Calu3 (cell line): ENCODE measurements at places on chromosomes 16 and 17.

DNA sequence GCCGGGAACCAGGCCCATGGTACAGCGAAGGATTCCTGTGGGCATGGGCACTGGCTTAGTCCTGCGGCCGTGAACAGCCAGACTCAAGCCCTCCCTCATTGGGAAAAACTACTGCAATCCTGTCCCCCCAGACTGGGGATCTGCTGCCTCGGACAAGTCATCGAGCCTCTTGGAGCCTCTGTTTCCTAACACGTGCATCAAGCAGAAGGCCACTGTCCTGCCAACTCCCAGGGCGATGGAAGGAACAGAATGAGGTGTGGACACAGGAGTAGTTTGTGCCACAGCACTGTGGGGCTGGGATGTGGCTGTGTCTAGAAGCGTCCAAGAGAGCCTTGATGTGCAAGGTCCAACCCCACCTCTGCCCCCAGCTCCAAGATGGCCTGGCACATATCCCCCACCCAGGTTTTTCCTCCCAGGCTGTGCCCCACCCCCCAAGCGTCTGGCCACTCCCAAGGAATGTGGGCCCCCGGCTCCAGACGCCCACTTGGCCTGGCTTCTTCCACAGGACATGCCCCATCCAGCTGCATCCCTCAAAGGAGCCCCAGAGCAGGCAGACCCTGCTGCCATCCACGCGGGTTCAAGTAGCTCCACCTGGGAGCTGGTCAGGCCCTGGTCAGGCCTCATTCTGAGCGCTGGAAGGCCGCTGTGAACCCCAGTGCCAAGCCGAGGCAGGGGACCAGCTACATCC is 3.4 kb downstream of the CAMKK1 start:
- peaks cover 40% of the 10 kb centered on the region for H3K36me3 ChIP-seq
- peaks cover 35% of the 10 kb centered on the region for H3K4me1 ChIP-seq
- H3K4me3 ChIP-seq: no peak overlapping the region

DNA sequence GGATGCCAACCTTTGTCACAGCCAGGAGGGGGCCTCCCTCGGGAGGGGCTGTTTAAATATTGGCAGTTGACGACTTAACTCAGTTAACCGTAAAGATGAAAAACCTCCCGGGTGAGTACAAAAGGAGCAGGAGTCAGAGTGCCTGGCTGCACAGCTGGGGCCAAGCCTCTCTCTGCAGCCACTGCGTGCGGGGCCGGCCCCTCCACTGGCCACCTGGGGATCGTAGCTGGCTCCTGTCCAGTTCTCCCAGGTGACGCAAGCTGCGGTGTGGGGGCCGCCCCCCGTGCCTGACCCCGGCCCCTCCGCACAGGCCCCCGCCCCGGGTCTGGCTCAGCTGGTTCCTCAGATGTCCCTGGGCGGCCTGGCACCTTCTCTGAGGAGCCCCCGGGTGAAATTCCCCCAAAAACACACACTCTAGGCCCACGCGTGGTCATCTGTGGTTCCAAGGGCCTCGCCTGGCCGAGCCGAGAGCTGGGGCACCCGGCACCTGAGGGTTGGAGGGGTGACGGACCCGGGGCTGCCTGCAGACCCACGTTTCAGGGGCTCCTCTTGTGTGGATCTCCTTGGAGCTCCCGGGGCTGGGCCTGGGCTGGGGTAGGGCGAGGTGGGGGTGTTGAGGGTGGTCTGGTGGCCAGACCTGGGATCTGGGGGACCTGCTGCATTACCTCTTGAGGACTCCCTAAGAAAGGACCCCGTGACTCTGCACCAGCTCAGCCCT is 7.4 kb upstream of the CACNA1H start:
- H3K4me3 ChIP-seq: no peak overlapping the region
- H3K27ac ChIP-seq: no peak overlapping the region
- DNase-seq: no peak
- H3K27me3 ChIP-seq: peaks cover 93% of the 10 kb centered on the region
- no peaks in the 10 kb centered on the region for H3K36me3 ChIP-seq

DNA sequence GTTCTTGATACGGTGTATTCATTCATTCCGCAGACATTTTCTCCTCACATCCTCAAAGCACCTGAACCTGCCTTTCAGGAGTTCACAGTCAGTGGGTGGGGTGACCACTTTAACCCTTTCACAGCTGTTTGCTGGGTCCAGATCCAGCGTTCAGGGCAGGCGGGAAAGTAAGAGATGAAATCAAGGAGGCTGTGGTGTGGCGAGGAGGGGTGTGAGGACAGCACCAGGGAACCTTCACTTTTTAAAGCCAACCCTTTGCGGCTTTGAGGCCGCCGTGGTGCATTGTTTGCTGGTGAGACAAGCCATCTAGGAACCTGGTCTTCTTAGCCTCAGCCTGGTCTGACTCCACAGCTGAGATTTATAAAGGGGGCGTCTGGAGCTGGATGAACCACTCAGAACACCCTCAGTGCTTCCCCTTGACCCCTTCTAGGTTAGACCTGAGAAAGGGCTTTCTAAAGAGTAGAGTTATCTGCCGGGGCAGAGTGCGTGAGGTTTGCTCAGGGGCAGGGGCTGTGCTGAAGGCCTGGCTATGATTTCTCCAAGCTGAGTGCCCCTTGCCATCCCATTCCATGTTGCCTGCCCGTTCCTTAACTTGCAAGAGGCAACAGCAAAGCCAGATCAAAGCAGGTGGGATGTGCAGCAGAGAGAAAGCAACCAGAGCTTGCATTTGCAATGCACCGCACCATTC is 933 bp downstream of the CCR7 start:
- H3K36me3 ChIP-seq: no peaks in the 10 kb centered on the region
- H3K27ac ChIP-seq: no peak overlapping the region
- no peak overlapping the region for H3K4me3 ChIP-seq
- DNase-seq: peak; percentile 35
- peaks cover 17% of the 10 kb centered on the region for H3K4me1 ChIP-seq

DNA sequence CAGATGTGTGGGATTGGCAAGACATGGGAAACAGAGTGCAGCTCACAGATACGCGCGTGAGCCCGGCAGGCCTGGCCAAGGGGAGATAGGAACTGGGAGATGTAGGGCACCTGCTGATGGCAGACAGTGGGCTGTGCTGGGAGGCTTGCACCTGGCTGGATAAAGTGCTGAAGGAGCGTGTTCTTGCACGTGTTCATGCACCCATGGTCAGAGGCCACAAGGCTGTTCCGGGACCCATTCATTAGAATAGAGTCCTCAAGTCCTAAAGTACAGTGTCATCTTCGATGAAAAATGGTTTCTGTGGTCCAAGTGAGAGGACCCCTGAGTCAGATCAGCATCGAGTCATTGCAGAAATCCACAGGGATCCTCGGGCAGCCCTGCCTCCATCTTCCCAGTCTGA is 236.4 kb downstream of the CCDC182 start:
- H3K27me3 ChIP-seq: no peaks in the 10 kb centered on the region
- no peak for DNase-seq
- H3K4me3 ChIP-seq: no peak overlapping the region
- H3K36me3 ChIP-seq: no peaks in the 10 kb centered on the region
- peaks cover 4% of the 10 kb centered on the region for H3K4me1 ChIP-seq
- H3K27ac ChIP-seq: no peak overlapping the region

DNA sequence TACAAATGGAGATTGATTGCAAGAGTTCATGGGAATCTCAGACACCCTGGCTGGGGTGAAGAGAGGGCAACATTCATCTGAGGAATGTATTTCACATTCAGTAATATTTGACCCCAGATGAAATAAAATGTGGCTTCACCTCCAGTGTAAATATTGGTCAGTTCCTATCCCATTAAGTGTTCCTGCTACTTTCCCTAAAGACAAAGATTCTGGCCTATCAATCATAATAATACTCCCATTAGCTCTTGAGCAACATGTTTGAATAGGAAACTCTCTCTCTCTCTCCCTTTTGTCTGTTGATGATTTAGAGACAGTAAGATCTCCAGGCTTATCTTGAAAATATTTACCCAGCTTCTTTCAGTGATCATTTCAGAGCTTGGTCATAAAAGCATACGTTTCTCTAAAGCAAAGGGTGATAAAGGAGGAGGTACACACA is 70.1 kb downstream of the KCNJ2 start:
- H3K36me3 ChIP-seq: no peaks in the 10 kb centered on the region
- H3K27ac ChIP-seq: no peak overlapping the region

- H3K36me3 ChIP-seq: no peaks in the 10 kb centered on the region
- no peak overlapping the region for H3K4me3 ChIP-seq
- no peaks in the 10 kb centered on the region for H3K4me1 ChIP-seq
- DNase-seq: peak; percentile 77
- H3K27ac ChIP-seq: no peak overlapping the region
Measured at GRCh38 chr17:63950940-63951907, 19.1 kb upstream of the CD79B start.

GRCh38 chr17:27572665-27573064 is 58.3 kb upstream of the LGALS9 start:
- no peak overlapping the region for H3K4me3 ChIP-seq
- no peaks in the 10 kb centered on the region for H3K27me3 ChIP-seq
- H3K27ac ChIP-seq: no peak overlapping the region
- H3K36me3 ChIP-seq: no peaks in the 10 kb centered on the region
- peaks cover 14% of the 10 kb centered on the region for H3K4me1 ChIP-seq
